CD8-positive, alpha-beta T cell (primary cell): ENCODE measurements at places on chromosomes 16 and 17. TPM values are rescaled to one million over a fixed set of nuclear protein-coding genes. Genes with fewer than 3 reads are reported as not detected.

Gene CLDN7
- total RNA-seq, result 4.5 TPM

Gene GSG1L2
- total RNA-seq, result not detected

Gene PLA2G10
- total RNA-seq, result not detected

Gene TP53TG3
- not detected for total RNA-seq

Gene SLC25A39
- 73.1 TPM for total RNA-seq

Gene SLC2A4
- total RNA-seq, result not detected

Gene KRT34
- not detected for total RNA-seq

Gene QRICH2
- 1.4 TPM for total RNA-seq
